Prostate gland (tissue), 2 donors: ENCODE measurements at places on chromosomes 6 and 20.

DNA sequence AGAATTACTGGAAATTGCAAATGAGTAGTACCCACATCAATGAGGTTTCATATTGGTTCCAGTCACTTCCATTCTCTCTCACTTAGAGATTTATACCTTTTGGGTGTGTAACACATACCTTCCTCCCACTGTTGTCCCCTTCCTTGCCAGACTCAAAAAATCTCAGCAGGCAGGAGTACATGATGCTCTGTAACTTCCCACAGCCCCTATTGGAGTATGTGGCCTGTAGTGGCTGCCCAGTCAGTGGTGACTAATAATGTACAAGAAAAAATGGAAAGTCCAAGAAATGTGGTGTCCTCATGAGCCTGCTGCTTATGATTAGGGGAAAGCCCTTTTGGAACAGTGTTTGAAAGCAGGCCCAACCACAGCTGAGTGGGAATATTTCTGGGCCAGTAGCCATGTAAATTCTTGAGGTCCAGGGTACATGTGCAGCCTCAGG lies 312.0 kb downstream of the ZFAND3 start:
- no peak for DNase-seq

DNA sequence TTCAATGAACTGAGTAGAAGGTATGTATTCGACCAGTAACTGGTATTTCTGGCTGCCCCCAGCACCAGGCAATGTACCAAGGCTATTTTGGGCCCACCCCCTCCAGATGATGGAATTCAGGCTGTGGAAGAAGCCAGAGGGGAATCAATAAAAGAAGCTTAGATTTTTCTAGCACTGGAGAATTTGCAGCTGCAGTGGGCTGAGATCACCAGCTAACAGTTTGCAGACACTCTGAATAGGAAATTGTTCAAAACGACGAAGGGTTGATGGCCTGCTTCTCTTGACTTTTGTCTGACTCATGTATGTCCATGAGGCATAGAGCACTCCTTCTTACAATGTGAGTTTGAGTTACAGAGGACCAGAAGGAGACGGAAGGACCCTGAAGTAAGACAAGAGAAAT lies 32.4 kb upstream of the FBXO9 start:
- no peak for DNase-seq

DNA sequence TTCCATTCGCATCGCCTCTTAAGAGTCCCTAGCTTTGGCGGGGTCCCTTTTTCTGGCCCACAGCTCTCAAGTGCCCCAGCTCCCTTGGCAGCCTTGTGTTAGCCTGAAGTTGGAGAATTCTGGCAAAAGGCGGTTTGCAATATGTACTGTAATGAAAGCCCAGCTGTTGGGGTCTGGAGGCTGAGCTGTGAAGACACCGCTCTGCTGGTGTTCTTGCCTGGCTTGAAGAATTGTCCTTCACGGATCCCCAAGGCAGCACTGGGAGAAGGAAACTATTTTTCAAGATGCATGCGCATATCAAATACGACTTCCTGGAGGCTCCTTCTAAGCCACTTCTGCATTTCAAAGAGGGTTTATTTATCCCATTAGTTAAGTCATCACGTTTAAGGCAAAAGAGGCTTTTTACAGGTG lies 21.4 kb upstream of the CITED2 start:
- no peak for DNase-seq

- no peak for DNase-seq
These were observed 33.0 kb upstream of the NR2E1 start for GRCh38 chr6:108132863-108133262.

GRCh38 chr6:136716917-136717715 lies 75.2 kb downstream of the MAP3K5 start:
- DNase-seq, result no peak

DNA sequence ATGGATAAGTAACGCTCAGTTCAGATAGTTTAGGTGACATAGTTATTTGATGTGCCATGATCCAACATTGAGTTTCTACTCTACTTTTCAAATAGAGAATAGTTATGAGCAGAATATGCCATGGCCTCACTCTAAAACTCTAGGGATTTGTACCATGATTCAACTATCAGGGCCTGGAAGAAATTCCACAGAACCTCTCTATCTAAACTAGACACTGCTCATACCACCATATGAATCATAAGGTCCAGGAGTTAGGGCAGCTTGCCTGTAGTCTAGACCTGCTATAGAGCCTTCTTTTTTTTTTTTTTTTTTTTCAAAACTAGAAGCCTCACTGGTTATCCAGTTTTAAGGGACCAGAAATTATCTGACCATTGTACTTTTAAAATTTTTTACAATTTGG lies 571.8 kb upstream of the IMPG1 start:
- no peak for DNase-seq
